ENCODE measurements at places on chromosomes 4 and X.

- no peak for DNase-seq
Observed at GRCh38 chr4:88418411-88418810, 38.5 kb upstream of the HERC5 start.

DNA sequence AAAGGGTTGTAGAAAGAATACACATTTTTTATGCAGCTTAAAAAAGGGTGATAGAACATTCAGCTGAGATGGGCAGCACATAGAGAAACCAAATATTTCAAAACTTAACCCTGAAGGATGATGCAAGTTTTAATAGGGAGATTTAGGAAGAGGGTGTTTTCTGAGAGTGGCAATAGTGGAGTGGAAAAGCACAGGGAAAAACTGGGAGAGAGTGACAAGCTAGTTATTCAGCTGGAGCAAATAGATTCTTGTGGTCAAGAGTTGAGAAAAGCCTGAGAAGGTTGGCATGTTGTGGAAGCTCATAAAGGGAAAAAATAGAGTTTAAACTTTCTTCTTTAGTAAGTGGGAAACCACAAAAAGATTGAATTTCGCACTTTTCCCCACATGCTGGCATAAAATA, 359.6 kb upstream of the PITX2 start:
- DNase-seq, result no peak

GRCh38 chr4:4396628-4397440, 9.9 kb downstream of the NSG1 start:
- DNase-seq, result no peak

DNA sequence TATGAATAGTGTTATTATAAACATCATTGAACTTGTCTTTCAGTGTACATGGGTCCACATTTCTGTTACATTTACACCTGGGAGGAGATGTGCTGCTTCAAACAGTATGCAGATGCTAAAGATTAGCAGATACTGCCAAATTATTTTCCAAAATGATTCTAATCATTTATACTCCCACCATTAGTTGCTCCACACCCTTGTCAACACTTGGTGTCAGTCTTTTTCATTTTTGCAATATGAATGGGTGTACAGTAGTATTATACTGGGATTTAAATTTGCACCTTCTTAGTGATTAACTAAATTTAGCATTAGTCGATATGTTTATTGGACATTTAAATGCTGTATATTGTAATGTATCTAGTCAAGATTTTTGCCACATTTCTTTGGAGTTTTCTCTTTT, 131.6 kb upstream of the GRID2 start:
- no peak for DNase-seq

- DNase-seq, result no peak
Observed at GRCh38 chr4:26896636-26897035, 36.0 kb downstream of the STIM2 start.

GRCh38 chr4:121072224-121073003, at the start of gene NDNF:
NDNF (minus strand) TSS chr4:121072535; CDS start chr4:121045837, 26,698 bp downstream.
- DNase-seq, result peak; percentile 59

GRCh38 chr4:87011340-87012034, 76.7 kb downstream of the AFF1 start:
- DNase-seq, result no peak

DNA sequence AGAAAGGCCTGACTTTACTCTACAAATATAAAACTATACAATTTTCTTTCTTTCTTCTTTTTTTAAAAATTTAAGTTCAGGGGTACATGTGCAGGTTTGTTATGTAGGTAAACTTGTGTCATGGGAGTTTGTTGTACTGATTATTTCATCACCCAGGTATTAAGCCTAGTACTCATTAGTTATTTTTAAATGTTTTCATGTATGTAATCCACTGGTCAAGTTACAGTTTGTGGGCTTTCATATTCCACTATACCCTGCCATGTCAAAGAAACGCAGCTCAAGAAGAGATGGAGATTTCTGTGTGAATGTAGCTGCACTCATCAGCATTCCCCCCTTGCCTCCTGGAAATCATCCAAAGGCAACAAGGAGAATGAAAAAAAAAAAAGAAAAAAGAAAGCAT, 31.2 kb upstream of the SPRY1 start:
- no peak for DNase-seq

DNA sequence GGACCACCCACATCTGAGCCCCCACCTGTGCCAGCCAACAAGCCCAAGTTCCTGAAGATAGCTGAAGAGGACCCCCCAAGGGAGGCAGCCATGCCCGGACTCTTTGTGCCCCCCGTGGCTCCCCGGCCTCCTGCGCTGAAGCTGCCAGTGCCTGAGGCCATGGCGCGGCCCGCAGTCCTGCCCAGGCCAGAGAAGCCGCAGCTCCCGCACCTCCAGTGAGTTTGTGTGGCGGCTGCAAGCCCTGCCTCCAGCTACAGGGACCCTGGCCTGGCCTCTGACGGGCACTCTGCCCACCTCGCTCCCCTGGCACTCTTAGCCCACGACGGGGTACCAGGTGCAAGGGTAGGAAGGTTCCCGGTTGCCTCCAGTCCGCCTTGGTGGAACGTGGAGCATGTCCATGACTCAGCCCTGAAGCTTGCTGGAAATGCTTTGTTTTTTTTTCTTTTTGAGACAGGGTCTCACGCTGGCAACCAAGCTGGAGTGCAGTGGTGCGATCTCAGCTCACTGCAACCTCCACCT, 13.7 kb upstream of the ADD1 start:
- DNase-seq, result no peak

- no peak for DNase-seq
Observed at GRCh38 chr4:112765317-112765974, 128.5 kb downstream of the LARP7 start.

GRCh38 chr4:166896254-166896653, 338.0 kb downstream of the SPOCK3 start:
- no peak for DNase-seq

DNA sequence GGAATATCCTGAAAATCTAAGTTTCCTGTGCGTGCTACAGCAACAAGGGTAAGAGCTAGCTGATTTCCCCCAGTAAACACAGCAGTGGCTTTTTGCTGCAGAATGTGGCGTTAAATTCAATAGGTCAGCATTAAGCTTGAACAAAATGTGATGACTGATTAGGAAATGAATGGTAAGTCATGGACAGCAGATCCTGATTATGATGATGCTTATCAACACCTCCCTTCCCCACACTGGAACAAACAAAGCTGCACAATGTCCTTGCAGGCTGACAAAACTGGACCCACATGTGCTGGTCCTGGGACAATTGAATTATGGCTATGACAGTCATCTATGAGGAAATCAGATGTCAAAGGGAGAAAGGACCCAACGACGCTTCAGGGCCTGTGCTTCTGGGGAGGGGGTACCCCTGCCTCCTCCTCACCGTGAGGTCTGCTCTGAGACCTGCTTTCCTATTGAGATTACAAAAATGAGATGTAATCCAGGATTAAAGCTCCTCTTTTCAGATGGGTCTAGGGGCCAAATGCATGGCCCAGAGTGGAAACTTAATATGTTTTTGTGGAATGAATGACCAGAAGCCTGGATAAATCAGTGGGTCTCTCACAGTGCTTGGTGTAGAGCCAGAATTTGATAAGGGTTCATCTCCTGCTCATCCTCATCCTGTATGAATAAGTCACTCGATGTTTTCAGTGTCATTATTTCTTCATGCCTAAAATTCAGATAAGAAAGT, 32.0 kb upstream of the BOD1L1 start:
- no peak for DNase-seq

- DNase-seq, result peak; percentile 62
Observed at GRCh38 chrX:53284684-53285447, 3.5 kb upstream of the IQSEC2 start.

- no peak for DNase-seq
Observed at GRCh38 chrX:23374291-23374690, 39.6 kb downstream of the PTCHD1 start.

- no peak for DNase-seq
Observed at GRCh38 chr4:92241094-92241493, 62.7 kb upstream of the GRID2 start.

GRCh38 chrX:47632666-47633065, 2.9 kb upstream of the CFP start:
- no peak for DNase-seq

DNA sequence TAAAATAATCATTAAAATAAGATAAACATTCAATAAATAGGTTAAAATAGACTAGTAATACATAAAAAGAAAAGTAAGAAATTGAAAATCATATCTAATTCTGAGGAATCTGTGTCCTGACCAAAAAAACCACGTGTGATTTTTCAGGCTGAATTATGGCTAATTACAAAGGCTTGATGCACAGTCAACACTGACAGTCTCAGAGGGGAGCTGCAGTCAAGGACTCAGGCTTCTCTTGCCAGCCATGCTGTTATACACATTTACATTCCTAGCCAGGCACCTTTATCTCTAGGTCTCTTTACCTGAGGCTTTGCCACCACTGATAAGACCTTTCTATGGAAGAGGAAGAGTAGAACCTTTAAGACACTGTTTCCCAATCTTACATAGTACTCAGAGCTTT, 1737.7 kb upstream of the PCDH10 start:
- no peak for DNase-seq

DNA sequence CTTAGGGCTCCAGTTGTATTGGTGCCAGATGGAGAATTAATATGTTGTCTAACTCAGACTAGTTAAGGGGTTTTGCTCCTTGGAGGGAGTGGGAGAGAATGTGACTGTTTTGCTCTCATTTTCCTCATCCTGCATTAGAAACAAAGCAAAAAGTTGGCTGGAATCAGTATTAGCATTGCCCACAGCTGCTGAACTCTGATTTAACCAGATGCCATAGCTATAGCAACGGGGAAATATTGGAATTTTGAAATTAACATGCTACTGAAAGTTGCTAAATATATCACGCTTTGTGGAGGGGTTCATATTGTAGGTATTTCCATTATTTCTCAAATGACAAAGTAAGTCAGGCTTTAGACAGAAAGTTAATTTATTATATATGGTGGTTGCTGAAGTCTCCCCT, 66.7 kb upstream of the EOLA2 start:
- no peak for DNase-seq

DNA sequence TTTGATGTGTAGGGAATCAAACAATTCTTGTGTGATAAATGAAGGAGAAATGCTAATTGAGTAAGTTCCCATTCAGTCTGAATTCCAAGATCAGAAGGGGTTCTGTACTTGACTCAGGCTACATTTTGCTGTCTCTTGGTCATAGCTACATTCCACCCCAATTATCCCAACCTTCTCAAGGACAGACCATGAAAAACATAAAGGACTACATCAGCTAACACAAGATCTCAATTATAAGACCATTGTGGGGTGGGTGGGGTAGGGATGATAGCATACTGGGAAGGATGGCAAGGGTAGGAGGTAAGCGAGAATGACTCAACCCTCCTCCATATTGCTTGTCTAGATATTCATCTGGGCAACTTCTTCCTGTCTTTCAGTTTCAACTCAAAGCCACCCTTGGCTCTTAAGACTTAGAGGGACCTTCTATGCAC, 87.4 kb upstream of the ETNPPL start:
- no peak for DNase-seq

- DNase-seq, result no peak
Observed at GRCh38 chr4:8922481-8922880, 50.8 kb upstream of the HMX1 start.

DNA sequence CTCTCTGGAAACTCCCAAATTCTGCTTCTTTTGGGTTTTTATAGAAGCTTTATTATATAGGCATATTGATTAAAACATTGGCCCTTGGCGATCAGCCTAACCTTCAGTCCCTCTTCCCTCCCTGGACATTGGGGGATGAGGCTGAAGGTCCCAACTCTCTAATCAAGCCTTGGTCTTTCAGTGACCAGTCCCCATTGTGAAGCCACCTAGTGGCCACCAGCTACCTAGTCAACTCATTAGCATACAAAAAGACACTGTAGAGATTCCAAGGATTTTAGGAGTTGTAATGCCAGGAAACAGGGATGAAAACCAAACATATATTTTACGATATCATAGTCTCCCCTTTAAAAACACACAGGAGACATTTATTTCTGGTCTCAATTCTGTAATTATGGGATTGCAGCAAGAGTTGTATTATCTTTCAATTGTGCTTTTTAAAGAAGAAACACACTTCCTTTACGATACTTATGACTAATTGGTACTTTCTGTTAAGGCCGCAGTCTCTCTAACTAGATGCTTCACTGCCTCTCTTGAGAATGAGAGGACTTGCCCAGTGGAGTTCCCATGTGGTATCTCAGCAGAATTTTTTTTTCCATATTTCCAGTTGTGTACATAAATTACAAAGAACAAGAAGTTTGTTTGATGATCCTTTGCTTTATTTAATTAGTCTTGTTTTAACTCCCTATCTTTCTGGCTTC, 58.2 kb downstream of the WDR17 start:
- DNase-seq, result no peak

- no peak for DNase-seq
Observed at GRCh38 chrX:82384401-82384800, 1123.7 kb upstream of the POU3F4 start.

DNA sequence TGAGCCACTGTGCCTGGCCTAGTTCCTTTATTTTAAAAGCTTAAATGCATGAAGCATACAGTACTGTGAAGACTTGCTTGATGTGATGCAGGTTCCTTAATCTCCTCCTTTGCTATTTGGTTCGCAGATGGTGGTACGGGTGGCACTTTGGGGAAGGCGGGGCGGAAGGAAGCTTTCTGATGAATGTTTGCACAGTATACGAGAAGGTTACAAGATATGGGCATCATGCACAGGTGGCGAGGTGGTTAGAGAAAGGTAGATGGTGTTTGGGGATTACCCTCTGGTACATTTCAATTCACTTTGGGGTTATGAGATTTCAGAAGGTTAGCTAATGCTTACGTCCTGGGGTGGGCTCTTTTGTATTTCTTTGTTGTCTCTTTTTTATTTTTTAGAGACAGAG, 17.2 kb downstream of the RHOH start:
- no peak for DNase-seq

- peak; percentile 8 for DNase-seq
Observed at GRCh38 chr4:84481077-84481859, 17.8 kb downstream of the NKX6-1 start.

DNA sequence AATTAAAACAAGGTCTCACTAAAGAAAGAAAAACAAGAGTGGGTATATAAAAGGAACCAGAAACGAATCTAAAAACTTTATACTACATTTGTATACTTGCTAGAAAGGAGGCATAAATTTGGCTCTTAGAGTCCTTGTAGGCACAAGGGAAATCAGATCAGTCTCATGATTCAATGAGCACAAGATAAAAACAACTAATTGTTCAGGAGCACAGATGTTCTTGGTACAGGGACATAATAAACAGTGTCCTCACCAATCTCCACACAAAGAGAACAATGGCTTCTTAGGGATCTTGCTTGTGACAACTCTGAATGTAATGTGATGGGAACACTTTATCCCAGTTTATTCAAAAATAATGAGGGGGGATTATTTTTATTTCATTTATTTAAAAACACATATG, 28.3 kb downstream of the TMEM144 start:
- no peak for DNase-seq

DNA sequence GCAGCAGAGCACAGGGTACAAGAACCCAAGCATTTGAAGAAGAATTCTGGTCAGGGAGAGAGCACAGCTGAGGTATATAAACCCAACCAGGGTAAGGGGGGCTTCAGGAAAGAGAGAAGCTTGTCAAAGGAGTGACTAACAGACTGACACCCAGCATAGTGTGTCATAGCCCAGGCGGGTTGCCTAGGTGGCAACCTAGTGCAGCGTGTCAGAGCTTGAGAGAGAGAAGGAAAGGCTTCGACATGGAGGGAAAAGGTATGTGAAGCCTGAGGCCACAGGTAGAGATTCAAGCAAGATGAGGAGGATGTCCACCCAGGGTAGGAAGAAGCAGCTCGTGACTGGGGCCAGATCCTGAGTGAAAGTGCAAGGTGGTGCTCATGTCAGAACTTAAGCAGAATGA, 8.5 kb upstream of the ANTXR2 start:
- DNase-seq, result no peak

- no peak for DNase-seq
Observed at GRCh38 chr4:139315221-139315675, 13.0 kb upstream of the NDUFC1 start.
